ENCODE measurements at places on chromosomes 12 and 14.

DNA sequence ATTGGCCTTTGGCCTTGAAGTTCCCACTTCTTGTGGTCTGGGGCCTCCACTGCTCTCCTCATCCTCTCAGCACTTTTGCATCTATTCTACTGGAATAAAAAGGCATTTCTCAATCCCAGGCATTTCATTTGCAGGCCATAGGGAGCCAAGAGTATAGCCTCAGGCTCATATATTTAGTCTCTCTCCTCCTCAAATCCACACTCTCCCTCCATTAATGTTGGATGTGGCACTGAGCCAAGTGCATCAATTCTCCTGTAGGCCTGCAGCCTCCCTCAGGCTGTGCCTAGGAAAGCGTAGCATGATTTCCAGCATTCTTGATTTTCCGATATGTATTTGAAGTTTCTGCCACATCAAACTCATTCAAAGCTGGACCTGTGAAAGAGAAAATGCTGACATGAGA lies 211.5 kb upstream of the CPNE8 start:
- DNase-seq = no peak

GRCh38 chr12:68557011-68557730 lies 53.5 kb upstream of the RAP1B start:
- peak; percentile 86 for DNase-seq

- no peak for DNase-seq
Measured at GRCh38 chr14:68257969-68258368, 438.4 kb downstream of the RAD51B start.

DNA sequence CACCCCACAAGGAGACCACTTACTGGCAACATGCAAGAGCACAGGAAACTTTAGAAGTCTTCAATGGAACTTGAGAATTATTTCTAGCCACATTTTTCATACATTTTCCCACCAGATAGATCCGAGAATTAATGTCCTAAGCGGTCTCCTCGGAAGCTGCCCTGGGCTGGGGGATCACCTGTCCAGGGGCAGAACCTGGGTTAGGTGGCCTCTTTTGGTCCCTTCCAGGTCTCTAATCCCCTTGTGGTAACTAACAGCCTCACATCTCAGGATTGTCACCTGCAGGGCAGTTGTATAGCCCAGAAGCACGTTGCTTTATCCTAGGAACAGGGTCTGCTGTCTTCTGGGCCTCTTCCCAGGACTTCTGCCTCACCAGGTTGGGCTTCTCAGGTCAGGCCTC lies 38.7 kb upstream of the PRMT8 start:
- DNase-seq = no peak

DNA sequence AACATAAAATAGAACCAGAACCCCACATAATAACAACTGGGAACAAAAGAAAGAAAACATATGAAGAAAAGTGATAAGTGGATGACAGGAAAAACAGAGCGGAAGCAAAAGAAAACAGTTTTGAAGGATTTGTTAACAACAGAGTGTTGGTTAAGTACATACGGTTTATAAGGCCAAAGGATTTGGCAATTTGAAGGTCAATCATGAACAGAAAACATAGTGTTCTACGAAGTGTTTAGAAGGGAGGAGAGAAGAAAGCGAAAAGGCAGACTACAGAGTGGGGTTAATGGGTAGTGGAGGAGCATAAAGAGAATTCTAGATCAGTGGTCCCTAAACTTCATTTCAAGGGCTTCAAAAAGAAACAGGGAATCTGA lies 3.9 kb upstream of the AP4S1 start:
- DNase-seq = no peak

DNA sequence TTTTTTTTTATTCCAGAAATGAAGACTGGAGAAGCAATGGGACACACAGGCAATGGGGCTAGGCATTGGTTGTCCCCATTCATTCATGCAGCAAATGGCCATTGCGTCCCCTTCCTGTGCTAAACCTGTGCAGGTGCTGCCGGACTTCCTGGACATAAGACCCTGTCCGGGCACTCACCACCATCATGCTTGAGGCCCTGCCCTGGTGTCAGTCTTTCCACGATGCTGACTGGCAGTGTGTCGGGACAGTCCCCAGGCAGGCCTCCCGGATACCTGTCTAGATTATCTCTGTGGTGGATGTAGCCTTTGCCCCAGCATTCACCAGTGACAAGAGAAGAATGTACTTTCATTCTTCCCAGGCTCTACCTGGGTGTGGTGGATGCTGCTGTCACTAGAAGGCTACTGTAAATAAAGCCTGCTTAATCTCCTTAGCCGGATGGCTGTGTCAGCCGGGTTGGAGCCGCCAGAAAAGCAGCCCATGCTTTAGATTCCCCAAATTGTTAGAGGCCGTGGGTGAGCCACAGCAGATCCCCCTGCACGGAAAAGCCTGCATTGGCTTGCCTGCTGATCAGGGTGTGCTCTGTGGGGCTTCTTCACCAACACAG lies 94.5 kb upstream of the PARP11 start:
- DNase-seq = no peak

DNA sequence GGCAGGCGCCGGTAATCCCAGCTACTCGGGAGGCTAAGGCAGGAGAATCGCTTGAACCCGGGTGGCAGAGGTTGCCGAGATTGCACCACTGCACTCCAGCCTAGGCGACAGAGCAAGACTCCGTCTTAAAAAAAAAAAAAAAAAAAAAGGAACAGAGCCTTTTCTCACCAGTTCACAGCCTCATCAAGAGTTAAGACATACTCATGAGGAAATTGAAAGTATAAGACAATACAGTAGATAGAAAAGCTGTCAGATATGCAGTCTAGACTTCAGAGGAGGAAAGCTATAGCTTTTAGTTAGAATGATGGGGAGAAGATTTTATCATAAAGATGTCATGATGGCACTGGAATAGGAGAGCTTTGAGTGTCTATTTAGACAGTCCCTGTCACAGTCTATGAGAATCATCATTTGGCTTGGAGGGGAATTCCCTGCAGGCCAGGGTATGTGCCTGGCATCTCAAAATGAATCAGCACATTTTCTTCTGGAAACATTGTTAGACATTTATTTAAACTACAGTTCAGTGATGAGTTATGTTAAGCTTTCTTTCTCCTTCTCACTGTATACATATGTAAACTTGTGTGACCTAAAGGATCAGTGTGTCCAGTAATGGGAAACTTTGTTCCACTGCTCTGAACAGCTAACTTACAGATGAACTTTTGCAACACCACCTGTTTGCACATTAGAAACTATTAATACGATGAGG lies 2.9 kb upstream of the RAB35 start:
- no peak for DNase-seq
